ENCODE measurements at places on chromosomes 3 and 15.

DNA sequence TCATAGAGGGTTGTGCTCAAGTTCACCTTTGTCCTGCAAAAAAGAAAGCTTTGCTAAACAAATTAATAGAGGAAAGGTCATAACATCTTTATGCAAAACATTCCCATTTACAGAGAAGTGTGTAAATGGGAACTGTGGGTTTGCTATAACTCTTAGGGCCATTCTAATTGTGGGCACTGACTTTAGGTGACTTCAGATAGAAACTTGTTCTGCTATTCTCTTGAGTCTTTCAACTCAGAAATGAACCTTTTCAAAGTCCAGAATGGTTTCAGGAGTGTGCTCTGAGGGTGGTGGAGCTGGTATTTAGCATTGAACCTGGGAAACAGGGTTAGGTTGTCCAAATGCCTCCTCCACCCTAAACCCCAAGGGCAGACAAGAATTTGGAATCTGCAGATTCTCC is 34.0 kb downstream of the SPTSSB start:
- DNase-seq: no peak

- no peak for DNase-seq
Measured at GRCh38 chr3:123503203-123503602, 54.3 kb upstream of the ADCY5 start.

DNA sequence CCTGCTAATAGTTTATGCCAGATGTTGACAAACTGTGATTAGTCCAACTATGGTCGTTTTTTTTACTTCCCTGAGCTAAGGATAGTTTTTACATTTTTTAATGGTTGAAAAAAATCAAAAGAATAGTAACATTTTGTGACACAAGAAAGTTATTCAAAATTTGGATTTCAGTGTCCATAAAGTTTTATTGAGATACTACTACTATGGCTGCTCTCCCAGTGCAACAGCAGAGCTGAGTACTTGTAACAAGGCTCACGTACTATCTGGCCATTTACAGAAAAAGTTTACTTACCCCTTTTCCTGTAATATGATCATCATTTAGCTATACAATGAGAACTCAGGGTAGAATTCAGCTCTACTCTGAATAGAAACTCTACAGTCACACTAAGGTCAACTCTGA is 11.5 kb upstream of the TMEM62 start:
- DNase-seq: no peak

DNA sequence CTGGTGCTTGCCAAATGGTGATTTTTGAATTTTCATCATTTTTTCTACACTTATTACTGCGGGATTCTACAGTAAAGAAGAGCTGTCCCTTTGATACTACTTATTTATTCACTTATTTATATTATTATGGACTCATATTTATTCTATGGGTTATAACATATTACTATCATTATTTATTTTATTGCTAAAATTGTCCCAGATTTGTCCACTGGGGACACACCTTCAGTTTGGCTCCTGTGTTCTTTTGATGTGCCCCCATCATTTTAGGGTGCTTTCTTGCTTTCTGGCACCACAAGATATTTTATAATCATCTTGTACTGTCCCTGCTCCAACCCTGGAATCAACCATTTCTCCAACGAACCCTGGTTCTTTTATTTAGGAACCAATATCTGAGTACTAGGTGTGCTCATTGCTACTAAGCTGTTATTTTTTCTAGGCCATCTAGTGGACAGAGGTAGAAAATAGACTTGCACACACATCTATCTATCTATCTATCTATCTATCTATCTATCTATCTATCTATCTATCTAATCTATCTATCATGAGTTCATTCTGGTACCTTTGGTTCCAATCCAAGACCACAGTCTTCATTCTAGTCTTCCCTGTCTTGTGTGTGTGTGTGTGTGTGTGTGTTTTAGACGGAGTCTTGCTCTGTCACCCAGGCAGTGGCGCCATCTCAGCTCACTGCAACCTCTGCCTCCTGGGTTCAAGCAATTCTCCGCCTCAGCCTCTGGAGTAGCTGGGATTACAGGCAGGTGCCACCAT is 16.0 kb downstream of the SLC22A14 start:
- no peak for DNase-seq

DNA sequence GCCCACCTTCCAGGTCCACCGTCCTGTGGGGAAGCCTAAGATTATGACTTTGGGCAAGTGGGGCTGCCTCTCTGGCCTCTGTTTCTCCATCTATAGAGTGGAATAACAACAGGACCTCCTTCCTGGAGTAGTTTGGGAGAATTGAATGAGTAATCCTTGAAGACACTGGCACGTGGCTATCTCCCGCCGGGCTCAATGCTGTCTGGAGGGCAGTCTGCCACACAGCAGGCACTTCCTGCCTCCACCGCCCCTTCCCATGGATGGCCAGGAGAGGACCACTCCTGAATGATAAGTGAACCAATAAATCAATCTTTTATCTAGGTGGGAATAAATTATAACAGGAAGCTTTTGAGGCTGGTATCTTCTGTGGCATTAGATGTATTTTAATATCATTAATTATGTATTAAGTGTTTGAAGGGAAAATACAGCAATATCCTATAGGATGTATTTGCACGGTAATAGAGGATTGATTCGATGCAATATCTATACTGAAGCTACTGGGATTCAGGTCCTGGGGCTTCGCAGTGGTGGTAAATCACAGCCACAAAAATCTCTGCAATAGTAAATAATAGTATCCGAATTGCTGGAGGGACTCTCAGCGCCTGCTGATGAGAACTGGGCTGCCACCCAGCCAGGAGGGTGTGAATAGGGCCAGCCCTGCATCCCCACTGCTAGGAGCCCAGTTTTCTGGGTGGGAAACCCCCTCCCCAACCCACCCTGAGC is 15.9 kb downstream of the MEGF11 start:
- no peak for DNase-seq

DNA sequence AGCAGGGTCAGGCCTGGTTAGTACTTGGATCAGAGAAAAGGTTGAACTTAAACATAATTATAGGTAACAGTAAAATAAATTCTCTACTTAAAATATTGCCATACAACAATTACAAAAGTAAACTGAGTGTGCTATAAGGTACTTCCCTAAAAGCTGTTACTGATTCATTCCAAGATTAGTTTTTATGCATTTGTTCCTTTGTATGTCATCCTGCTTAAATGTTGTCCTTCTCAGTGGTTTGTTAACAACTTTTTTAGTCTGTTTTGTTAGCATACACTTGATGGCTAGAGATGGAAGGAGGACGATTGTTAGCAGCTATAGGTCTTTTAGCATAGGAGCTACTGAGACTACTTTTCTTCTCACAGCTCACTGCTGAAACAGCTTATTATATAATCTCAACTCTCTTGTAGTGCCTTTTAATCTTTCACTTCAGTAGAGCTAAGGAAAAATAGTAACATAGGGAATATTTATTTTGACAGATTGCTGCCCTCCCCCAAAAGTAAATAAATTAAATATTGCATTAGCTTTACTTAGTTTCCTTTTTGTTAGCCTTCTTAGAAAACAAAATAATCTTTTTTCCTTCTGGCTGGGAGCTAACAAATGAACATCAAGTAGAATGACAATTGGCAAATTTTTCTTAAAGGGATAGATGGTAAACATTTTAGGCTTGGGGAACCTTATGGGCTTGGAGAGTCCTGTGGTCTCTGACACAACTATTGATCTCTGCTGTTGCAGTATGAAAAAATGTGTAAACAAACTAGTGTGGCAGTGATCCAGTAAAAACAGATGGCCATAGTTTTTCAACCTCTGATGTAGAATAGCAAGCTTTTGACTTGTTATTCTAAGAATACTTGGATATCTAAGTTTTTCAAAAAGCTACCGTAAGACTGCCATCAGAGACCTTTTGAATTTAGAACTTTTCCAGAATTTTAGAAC is 39.5 kb downstream of the USP8 start:
- no peak for DNase-seq

GRCh38 chr3:115638991-115639390 is 15.7 kb downstream of the GAP43 start:
- no peak for DNase-seq

GRCh38 chr15:101307048-101307896 is 12.2 kb upstream of the SNRPA1 start:
- no peak for DNase-seq

DNA sequence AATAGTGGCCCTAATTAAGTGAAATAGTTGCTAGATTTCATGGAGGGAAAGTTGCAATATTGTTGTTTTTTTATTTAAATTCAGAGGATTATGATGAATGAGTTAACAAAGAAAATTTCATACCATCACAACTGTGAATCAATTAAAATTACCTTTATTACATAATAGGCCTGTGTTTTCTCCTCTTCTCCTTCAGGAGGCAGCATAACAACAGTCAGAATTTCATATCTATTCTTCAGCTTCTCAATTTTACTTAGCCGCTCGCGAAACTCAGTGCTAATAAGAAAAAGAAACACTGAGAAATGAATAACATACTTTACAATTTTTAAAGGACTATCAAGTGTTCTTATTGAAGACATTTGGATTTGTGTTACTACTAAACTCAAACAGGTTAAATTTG is 29.4 kb downstream of the TTC14 start:
- DNase-seq: no peak
